ENCODE measurements at places on chromosomes 4 and X.

- no peak for DNase-seq
Observed at GRCh38 chr4:86554646-86555045, 39.5 kb upstream of the PTPN13 start.

GRCh38 chr4:11430536-11430935, 1.8 kb upstream of the HS3ST1 start:
- no peak for DNase-seq

- DNase-seq, result no peak
Observed at GRCh38 chr4:111214371-111214770, 591.5 kb upstream of the PITX2 start.

DNA sequence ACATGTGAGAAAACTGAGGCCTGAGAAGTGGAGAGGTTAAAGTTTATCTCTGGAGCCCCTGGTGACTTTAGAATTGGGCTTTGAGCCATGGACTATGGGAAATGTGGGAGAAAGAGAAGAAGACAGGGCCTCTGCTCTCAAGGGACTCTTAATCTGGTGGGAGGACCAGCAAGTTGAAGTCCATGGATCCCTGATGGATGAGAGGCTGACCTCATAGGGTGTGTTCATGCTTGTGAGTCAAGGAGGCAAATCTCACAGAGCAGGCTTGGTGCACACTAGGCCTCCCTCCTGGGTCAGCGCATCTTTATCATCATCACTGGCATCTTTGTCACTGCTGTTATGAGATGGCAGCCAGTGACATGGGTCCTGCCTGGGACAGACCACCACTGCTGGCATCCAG, 211.9 kb downstream of the AFAP1 start:
- no peak for DNase-seq

GRCh38 chr4:189177130-189177529, 763.5 kb upstream of the FRG1 start:
- DNase-seq, result no peak

DNA sequence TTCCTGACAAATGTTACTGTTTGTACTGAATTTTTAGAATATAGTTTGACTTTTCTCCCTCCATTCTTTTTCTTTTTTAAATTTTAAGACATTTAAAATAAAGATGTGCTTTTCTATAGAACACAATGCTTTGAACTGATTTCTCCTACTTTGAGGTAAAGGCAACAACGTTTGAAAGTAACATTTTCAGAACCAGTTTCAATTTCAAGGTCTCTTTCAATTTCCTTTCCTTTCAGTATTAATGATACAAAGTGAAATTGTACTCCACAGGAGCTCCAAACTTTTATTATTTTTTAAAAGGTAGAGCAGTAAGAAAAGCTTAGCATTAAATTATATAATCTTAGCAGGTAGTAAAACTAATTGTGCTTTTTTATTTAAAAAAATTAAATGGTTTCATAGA, 54.9 kb downstream of the NDST4 start:
- DNase-seq, result no peak
